ENCODE measurements at places on chromosomes 3 and 15.

DNA sequence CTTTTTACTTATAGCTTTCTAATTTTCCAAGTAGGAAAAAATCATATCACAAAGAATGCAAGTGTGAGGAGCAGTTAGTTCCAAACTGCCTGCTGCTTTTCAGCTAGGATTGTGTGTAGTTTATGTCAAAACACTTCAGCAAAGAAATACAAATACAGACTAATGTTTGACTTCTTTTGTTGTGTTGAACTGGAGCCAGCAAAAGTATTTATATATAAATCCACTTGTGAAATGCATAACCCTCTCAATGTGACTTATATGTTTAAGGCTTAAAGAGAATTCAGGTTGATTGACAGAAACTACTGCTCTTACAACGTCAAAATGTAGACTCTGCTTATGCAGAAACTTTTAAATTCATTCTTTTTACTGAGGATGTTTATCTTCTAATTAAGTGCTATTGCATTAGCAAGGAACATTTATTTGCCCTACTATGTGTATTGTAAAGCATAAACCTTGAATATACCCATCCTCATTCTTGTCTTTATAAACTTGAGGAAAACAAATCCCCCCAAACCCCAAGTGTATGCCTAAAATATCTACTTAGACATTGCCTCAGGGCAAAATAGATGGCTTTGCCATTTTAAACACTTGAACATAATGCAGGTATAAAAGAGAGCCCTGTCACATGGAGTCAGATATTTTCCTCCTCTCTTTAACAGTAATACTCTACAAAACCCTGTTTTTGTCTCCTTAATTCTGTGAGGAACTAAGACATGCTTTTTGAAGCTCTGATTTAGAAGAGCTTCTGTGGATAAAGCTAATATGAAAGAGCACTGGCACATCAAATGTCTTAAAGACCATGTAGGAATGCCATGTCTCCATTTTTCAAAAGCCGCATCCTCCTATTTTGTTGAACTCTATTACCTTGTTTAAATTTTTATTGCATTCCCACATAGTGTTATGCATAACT lies 302.8 kb upstream of the TBC1D5 start:
- no peak for DNase-seq

GRCh38 chr3:5429517-5429890 lies 242.0 kb downstream of the EDEM1 start:
- no peak for DNase-seq

DNA sequence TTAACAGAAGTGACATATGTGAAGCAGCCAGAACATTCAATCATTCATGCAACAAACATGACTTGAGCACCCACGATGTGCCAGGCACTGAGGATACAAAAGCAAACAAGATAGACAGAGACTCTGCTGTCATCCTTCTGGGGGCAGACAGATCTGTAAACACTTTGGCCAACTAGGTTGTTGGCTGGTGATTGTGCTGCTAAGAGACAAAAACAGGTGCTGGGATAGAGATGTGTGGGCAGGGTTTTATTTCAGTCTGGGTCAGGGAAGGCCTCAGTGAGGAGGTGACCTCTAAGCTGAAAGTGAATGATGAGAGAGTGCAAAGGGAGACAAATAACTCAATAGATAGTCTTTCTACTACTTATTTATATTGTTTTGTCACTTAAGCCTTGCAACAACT lies 147.0 kb upstream of the VEPH1 start:
- no peak for DNase-seq

DNA sequence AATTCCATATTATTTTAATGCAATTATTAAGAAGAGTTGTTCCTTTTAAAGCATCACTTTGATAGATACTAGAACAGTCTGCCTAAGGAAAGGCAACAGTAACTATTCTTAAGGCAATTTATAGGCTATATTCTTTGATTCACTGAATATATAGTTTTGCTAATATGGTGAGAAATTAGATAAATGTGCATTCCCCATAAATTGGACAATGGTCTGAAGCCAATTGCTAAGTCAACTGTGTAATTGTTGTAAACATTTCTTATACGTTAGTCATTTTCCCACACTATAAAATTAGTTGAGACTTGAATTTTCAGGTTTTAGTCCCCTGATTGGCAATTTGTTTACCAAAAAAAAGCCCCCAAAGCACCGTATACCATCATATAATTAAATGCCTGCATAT lies 263.0 kb upstream of the NECTIN3 start:
- DNase-seq = no peak

DNA sequence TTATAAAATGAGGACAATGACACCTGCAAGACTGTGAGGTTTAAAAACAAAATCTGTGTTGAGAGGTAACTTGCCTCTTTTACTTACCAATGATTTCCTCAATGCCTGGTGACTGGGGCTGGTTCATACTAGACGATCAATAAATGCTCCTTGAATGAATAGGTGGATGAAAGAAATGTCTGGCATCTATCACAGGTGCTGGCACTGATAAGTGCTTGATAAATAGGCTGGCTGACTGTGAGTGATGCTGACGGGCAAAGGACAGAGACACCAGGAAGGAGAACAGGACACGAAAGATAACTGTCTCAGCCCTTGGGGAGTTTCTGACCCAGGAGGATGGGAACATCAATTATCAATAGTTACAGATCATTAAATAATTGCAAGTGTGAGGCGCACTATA lies 31.9 kb downstream of the RBP2 start:
- no peak for DNase-seq

DNA sequence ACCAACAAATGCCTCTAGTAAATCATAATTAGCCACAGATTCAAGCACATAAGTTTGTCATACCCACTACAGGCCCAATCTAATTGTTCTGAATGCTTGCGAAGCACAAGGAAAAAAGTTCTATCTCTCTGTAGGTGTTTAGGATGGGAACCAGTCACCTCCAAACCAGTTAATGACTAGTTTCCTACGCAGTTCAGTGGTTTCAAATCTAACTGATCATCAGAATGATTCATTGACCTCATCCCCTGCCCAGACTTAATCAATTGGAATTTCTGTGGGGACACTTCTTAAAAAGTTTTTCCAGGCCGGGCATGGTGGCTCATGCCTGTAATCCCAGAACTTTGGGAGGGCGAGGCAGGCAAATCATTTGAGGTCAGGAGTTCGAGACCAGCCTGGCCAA lies 24.3 kb upstream of the MASP1 start:
- no peak for DNase-seq

GRCh38 chr3:34675383-34676120 lies 877.1 kb downstream of the PDCD6IP start:
- DNase-seq = no peak

DNA sequence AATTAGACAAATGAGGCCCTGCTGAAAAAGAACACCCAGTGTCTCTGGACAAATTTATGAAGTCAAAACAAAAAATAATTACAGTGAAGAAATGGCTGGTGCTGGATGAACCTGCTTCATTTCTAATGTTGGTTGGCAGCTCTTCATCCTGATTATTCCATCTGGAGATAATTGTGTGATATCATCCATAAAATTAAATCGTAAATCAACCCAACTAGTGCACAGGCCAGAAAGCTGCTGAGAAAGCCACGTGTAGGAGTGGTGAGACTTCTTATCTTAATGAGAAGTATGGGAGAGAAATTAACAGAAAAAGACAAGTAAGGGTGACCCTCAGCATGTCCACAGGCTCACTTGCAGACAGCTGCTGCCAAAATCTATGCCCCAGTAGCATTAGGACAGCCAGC lies 465.2 kb upstream of the TGFBR2 start:
- DNase-seq = no peak

DNA sequence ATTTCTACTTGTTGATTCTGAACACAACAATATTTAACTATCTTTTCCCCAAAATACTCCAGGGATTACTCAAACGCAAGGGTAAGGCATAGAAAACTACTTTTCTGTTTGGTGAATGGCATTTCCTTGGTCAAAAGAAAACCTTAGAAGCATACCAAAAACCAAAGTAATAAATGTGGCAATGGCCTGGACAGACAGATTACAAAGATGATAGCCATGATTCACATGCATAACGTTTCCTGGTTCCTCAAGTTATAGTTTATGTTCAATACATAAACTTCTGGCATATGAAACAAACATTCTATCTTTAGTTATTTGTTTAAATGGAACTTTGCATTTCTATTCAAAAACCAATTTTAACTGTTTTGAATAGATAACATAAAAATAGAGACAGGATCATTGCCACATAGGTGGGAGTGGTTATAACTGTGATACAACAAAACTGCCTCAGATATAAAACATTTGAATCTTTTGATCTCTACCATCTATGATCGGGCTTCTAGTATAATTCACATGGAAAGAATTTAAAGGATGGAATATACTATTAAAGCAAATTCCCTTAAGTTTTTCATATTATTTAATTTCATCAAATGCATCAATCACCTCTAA lies 32.1 kb downstream of the FOXP1 start:
- DNase-seq = no peak

- no peak for DNase-seq
These were observed 358.9 kb downstream of the PLCL2 start for GRCh38 chr3:17243621-17244020.

- no peak for DNase-seq
These were observed 34.5 kb upstream of the MAP3K13 start for GRCh38 chr3:185328324-185329004.

DNA sequence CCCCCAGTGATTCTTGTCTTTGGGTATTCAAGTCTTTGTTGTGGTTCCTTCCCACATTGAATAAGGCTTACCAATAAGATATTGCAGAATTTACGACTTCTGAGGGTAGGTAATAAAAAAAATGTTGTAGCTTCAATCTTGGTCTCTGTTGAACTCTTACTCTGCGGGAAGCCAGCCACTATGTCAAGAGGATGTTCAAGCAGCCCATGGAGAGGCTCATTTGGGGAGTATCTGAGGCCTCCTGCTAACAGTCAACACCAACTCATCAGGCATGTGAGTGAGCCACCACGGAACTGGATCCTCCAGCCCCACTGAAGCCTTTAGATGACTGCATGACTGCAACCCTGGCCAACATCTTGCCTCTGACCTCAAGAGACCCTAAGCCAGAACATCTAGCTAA lies 3.2 kb upstream of the TBC1D23 start:
- no peak for DNase-seq

- DNase-seq = no peak
These were observed 41.9 kb upstream of the SLC6A1 start for GRCh38 chr3:10950476-10951294.

- no peak for DNase-seq
These were observed 101.3 kb upstream of the ATP11B start for GRCh38 chr3:182692021-182692420.

GRCh38 chr15:38010395-38010794 lies 76.0 kb downstream of the TMCO5A start:
- DNase-seq = no peak

GRCh38 chr3:84993956-84994355 lies 35.2 kb downstream of the CADM2 start:
- no peak for DNase-seq

DNA sequence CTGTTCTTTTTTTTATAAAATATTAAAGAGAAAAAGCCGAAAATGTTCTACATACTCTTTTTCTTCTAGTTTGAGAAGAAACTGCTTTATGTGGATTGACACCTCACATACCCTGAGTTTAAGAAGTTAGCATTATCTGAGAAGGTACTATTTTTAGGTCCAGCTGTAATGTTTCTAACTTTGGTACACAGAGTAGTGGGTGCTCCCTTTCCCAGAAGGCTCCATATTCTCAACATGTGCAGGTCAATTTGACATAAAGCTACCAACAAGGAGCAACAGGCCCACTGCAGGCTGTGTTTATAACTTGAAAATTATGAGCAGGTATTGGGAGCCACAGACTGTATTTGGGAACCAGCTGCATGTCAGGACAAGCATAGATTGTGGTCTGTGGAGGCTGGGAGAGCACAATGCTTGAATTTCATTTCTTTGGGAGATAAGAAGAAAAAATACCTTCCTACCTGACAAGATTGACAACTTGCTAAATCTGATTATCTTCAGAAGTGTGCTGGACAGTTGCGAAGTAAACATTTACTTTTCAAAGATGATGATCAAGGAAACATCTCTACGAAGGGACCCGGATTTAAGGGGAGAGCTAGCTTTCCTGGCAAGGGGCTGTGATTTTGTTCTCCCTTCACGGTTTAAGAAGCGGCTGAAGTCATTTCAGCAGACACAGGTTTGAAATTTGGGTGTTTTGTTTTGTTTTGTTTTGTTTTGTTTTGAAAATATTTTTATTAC lies 57.2 kb downstream of the PPP2R3A start:
- no peak for DNase-seq

DNA sequence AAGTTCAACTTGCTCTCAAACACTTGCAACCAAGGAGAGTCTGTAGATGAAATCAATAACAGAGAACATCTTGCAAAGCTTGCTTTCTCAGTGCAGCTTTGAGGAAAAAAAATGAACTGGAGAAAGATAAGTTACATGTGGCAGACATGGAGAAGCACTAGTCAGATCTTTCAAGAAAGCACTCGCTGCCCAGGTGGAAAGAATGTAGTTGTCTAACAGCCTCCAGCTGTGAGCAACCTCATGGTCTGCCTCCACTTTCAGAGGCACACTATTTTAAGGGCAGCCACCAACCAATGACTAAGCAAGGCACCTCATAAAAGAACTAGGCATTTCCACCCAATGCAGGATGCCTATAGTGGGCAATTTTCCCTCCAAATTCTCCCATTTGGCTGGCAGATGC lies 125.4 kb upstream of the CPNE4 start:
- DNase-seq = no peak

DNA sequence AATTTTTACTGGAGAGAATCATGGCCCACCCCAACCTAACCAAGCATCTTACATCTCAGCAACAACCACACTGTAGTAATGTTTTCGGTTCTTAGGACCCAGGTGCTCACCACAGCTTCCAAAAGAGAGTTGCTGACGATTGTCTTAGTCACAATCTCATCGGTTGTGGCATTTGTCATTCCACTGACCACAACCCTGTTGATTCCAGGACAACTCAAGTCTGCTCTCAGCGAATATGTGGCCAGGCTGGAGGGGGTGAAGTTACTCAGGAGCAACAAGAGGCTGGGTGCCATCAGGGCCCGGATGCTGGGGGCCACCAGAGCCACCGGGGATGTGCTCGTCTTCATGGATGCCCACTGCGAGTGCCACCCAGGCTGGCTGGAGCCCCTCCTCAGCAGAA lies 25.9 kb downstream of the GALNT15 start:
- no peak for DNase-seq

- no peak for DNase-seq
These were observed 34.5 kb upstream of the STIMATE start for GRCh38 chr3:52931889-52932288.

GRCh38 chr3:106305882-106306435 lies 437.1 kb upstream of the CBLB start:
- DNase-seq = no peak

- no peak for DNase-seq
These were observed 529.2 kb upstream of the GOLIM4 start for GRCh38 chr3:168624892-168625448.

- DNase-seq = no peak
These were observed 474.7 kb upstream of the ALCAM start for GRCh38 chr3:104892044-104892443.

DNA sequence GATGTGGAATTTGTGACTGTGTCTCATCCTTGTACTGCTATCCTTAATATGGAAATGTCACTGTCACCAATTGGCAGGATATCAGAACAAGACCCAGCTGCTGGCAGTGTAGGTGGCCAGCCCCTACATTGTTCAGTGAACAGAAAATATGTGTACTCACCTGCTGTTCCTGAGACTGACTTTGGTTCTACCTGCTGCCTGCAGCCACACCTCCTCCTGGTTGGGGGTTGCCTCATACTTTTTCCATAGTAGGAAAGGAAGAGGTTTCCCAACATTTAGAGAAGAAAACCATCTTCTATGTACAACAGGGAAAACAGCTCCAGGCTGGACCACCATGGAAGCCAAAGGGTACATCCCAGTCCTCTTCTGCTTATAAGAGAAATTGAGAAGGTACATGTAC lies 35.9 kb downstream of the SLC12A1 start:
- no peak for DNase-seq

GRCh38 chr3:138861798-138862197 lies 27.1 kb upstream of the PIK3CB start:
- DNase-seq = no peak
